ENCODE measurements at places on chromosomes 16 and 17.

DNA sequence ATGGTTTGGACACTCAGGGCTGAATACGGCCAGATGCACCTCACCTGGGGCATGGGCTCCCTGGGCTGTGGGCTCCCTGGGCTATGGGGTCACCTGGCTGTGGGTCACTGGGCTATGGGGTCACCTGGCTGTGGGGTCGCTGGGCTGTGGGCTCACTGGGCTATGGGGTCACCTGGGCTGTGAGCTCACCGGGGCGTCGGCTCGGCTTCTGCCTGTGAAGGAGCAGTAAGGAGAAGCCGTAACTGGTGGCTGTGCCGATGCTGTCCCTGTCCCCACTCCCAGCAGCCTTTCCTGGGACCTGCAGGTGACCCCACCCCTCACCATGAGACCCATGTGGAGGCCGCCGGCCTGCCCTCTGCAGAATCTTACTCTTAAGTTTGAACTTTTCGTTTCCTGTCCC, 1.9 kb upstream of the PERCC1 start:
- DNase-seq, result no peak

- no peak for DNase-seq
Measured at GRCh38 chr17:55120651-55121050, 144.1 kb upstream of the HLF start.

GRCh38 chr16:20879175-20880040, 20.8 kb downstream of the DCUN1D3 start:
- DNase-seq, result no peak

DNA sequence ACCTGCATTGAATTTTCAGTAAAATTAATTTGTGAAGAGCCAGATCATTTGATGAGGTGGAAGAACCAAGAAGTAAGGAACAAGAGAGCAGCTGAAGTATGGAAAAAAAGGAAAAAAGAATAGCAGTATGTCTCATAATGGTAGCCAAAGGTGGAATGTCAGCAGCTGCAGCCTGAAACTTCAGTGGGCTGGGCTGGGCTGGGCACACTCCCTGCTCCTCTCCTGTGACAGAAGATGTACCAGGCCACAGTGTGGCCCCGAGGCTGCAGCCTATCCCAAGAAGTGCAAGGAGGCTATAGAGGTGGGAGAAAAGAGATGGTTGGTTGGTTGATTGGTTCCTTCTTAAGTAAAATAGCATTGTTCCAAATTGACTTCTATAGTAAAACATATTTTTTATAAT, 84.5 kb downstream of the TNRC6C start:
- DNase-seq, result no peak

- no peak for DNase-seq
Measured at GRCh38 chr17:43445009-43445589, 38.7 kb upstream of the DHX8 start.

DNA sequence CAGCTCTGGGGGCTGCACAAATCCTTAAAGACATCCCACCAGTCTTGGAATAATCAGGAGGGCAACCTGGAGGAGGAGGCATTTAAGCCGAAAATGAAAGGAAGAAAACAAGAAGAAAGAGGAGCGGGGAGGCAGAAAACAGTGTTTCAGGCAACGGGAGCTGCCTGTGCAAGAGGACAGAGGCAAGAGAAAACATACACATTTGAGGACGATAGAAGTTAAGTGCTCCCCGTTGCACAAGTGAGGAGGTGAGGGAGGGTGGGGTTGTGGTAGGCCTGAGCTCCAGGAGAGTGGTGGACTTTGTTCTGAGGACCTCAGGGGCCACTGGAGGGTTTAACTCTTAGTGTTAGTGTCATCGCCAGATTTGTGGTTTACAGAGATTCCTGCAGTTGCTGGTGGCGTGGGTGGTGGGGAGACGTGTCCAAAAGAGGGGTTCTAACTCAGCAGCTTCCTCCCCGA, 27.6 kb upstream of the CIBAR2 start:
- no peak for DNase-seq

DNA sequence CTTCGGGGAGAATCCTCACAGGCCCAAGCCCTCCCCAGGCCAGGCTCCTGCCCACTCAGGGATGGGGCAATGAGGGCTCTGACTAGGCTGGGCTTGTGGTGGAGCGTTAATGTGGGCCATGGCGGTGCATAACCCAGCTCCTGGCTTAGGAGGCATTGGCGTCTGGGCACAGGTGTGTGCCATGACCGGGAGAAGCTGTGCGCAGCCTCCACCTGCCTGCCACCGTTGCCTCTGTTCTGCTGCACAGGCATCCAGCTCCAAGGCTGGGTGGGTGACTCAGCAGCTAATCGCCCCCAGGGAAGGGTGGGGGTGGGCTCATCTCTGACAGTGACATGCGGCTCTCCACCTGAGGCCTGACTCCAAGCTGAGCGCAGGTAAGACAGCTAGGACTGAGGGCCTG, 3.5 kb upstream of the ARHGAP27 start:
- no peak for DNase-seq

DNA sequence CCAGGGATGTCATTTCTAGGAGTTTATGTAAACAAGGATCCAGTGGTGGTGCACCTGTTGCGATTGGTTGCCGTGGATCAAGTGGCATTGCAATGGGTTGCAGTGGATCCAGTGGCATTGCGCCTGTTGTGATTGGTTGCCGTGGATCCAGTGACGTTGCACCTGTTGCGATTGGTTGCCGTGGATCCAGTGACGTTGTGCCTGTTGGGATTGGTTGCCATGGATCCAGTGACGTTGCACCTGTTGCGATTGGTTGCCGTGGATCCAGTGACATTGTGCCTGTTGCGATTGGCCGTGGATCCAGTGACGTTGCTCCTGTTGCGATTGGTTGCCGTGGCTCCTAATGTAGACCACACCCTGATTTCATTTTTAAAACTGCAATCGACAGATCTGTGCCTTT, 56.2 kb upstream of the CRISPLD2 start:
- DNase-seq, result no peak

DNA sequence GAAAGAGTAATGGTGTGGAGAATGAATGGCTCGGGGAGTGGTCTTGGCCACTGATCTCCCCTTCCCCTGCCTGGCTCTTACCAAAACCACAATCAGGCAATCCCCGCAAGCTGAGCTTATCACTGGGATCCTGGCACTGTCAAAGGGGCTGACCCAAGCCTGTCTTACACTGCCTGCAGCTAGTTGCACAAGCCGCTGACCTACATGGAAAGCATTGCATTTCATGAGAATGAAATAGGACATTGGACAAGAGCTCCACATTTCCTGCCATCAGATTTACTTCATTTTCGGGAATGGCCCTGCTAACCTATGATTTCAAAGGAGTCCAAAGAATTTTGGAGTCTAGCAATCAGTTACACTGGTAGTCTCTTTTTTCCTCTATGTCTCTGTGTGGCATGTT, 146.4 kb downstream of the PCTP start:
- DNase-seq, result no peak

GRCh38 chr16:68790130-68790761, 53.1 kb upstream of the TANGO6 start:
- no peak for DNase-seq

GRCh38 chr17:73690676-73691075, 46.4 kb upstream of the SDK2 start:
- no peak for DNase-seq

DNA sequence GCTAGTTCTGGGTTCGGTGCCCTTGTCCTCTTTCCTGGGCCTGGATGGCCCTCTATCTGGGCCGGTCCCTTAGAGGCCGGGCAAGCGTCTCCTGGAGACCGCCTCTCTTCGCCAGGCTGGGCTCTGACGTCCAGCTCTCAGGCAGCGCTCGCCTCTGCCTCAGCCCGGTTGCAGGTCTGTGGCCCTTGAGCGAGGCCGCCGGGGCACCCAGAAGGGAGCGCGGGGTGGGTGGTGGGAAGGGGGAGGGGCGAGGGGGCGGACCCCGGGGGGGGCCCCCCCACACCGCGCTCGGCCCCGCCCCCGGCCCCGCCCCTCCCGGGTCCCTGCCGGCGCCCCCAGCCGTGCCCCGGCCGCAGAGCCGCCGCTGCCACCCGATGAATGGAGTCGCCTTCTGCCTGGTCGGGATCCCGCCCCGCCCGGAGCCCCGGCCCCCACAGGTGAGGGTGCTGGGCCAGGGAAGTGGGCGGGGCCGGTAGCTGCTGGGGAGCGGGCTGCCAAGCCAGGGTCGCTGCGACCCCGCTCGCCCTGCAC, at the start of gene ARHGAP23:
TSS of gene ARHGAP23 (plus strand) at position 353 of the 531 bp plus-strand sequence. CDS start at position 375, 22 bp downstream.
- no peak for DNase-seq

DNA sequence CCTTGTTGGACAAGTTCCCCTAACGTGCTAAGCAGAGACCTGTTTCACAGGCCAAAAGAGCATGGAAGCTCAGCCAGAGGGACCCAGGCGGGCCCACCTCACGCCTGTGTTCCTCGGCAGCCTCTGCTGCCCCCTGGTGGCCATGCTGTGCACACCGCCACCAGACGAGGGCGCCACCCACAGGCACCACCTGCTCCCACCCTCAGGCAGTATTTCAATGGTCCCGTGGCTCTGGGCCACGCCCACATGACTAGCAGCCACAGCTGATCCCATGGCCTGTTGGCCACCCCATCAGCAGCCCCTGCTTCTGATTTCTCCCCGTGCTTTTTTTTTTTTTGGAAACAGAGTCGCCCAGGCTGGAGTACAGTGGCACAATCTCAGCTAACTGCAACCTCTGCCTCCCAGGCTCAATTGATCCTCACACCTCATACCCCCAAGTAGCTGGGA, 18.9 kb downstream of the MPG start:
- peak; percentile 83 for DNase-seq

GRCh38 chr16:81848306-81848853, 69.3 kb downstream of the PLCG2 start:
- DNase-seq, result no peak

GRCh38 chr16:86953631-86954391, 363.4 kb downstream of the C16orf95 start:
- no peak for DNase-seq

DNA sequence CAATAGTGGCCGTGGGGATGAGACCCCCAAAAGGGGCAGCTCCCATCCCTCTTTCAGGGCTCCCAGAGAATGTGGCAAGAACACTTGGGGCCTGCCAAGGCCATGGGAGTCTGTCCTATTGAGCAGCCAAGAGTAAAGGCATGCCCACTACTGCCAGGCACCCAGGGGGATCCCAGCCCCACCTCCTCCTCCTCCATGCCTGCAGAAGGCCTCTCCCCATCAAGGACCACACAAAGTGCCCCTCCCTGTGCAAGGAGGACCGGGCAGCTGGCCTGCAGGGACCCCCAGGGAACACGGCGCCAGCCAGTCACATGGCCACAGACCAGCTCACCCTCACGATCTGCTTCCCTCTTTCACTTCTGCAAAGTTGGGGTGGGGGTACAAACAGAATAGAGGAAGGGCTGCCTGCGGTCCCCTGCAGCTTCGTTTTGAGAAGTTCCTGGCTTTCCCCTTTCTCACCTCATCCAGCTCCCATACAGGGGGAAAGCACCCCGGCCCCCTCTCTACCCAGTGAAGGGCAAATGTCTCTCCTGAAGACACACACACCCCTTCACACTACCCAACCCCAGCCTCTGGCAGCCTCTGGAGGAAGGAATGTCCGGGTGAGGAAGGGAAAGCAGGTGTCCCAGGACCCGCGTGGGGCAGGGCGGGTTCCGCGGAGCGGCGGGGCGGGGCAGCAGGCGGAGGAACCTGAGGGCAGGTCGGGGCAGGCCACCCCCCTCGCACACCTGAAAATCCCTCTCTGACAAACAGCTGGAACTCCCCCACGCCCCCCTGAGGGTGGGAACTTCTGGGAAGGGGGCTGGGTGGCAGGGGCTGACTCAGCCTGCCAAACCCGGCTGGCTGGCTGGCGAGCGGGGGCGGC, 2.0 kb downstream of the PPP1R9B start:
- peak; percentile 54 for DNase-seq

- DNase-seq, result no peak
Measured at GRCh38 chr16:19515757-19516156, 6.1 kb downstream of the GDE1 start.

DNA sequence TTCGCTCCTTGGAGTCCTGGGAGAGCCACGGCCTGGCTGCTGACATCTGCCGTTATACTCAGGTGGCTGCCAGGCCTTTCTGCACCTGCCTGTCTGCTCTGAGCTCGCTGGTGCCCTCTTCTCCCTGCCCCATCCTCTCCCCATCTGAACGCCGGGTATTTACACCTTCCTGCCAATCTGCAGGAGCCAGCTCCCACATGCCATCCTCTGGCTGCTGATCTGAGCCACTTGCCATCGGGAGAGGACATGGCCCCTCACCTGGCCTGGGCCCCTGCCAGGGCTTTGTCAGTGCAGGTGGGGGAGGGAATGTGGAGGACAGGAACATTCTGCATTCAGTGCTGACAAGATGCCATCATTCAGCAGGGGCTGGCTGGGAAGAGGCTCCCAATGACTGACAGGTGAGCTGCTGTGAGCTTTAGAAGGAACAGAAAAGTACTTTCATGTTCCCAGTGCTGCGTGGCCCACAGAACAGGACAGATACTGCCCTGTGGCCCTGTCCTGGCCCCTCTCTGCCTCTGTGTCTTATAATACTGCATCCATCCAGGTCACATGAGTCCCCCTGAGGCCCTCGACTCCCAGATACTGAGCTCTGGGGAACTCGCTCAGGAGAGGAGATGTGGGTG, 96.3 kb upstream of the ZNF469 start:
- no peak for DNase-seq

- DNase-seq, result no peak
Measured at GRCh38 chr17:10875430-10875851, 37.6 kb upstream of the PIRT start.

GRCh38 chr16:83433201-83433600, 374.6 kb upstream of the HSBP1 start:
- no peak for DNase-seq

GRCh38 chr17:49361902-49362722, at the start of gene ZNF652:
Gene ZNF652 (minus strand): TSS chr17:49362250. CDS start chr17:49317725, 44,525 bp downstream.
- DNase-seq, result peak; percentile 68

DNA sequence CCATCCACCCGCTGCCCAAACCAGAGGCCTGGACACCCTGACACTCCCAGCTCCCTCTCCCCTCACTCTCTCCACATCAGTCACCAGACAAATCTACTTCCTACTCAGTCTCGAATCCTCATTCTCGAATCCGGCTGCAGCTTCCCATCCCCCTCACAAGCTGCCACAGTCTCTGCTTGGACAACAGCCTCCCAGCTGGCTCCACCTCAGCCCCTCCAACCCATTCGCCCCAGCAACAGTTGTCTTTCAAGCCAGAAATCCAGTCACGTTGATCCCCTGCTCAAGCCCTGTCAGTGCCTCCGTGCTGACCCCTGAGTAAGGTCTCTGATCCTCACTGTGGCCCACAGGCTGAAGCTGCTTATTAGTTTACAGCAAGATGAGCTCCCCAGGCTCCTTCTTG, 44.2 kb upstream of the MTSS2 start:
- DNase-seq, result no peak

GRCh38 chr16:65176603-65177002, 54.7 kb upstream of the CDH11 start:
- DNase-seq, result no peak
